ENCODE measurements at places on chromosomes 11 and 22.
A peak's percentile ranks its signal among the peaks of the same experiment; 100 is the strongest.

DNA sequence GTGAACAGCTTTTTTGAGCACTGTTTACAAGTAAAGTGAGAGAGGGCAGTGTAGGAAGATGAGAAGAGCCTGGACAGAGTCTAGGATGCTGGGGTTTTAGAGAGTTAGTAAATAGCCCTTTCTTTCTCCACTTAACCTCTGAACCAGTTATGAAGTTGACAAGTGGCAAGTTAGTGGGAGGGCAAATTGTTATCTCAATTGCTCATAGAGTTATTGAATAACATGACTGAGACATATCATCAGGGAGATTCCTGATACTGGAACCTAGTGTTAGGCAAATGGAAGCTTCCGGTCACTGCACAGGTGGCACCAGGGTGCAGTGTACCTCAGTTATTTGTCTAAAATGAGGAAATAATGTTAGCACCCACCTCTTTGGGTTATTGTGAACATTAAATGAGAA, 57.8 kb upstream of the PTPN5 start:
- DNase-seq, result no peak

GRCh38 chr11:72642884-72643522, 31.2 kb downstream of the PDE2A start:
- DNase-seq, result peak; percentile 50

DNA sequence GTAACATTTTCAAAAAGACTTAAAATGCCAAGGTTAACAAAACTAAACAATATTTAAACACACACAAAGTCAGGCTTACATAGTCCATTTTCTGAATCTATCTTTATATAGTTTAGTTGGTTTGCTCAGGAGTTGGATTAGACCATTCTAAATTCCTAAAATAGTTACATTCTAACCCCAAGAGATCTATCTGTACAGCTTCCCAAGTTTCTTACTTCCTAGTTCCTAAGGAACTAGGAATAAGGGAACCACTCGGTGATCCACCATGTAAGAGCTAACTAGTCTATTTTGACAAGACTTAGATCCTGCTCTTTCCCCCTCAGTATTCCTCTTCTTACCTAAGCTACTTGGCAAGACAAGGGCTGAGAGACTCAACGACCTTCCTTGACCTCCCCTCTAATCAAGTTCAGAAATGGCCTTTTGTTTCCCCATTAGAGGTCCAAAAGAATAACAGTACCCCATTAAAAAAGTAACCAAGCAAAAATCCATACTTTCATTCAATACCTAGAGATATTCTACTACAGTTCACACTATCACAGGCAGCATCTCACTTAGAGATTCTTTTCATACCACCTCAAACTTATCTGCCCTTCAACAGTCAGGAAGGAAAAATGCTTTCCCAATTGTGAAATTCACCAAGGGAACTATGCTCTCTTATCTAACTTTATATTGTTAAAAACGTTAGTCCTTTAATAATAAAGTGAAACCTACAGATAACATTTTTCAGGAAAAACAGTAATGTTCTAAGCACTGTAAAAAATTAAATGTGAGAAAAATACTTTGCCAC, 253.1 kb downstream of the TTC28 start:
- DNase-seq, result no peak

- no peak for DNase-seq
Measured at GRCh38 chr11:2520736-2521035, 75.9 kb downstream of the KCNQ1 start.

GRCh38 chr11:45993531-45994001, 71.1 kb downstream of the LARGE2 start:
- no peak for DNase-seq

DNA sequence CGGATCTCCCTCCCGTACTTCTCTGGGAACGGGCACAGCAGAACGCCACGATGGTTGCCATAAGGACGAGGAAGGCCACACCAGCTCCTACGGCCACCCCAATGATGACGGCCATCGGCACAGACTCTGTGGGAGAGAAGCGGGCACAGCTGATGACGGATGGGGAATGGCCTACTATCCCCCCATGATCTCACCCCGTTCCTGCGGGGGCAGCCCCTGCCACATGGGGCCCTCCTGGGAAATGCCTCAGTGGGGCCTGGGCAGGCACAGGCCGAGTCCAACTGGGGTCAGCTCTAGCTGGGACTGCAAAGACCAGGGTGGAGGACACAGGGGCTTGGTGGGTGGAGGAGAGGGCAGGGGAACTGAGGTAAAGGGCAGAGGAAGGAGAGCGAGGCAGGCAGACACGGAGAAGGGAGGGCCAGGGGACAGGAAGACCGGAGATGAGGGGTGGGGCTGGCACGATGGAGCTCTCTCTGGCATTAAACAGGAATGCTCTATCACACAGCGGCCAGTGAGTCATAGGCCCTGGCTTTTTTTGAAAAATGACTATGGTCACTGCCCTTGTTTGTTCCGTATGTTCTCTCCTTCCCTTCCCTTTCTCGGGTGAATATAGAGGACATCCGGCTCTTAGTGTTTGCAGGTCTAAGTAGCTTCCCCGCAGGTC, 76.0 kb downstream of the ST3GAL4 start:
- no peak for DNase-seq

- DNase-seq, result no peak
Measured at GRCh38 chr11:113281052-113281725, 33.2 kb upstream of the TTC12 start.

DNA sequence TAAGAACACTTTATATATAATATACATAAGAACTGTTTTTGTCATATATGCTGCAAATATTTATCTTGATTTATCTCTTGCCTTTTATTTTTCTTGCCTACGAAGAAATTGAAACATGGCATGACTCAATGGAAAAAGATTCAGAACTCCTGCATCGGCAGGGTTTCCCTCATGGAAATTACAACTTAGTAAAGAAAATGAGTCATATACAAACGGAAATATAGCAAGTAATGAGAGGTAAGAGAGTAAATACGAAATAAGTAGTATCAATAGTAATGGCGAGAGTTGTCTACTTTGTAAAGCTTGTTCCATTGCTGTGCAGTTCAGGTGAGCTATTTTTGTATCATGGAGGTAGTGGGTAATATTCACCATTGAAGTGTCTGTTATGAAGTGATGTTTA, 350.4 kb downstream of the DDX10 start:
- DNase-seq, result no peak

DNA sequence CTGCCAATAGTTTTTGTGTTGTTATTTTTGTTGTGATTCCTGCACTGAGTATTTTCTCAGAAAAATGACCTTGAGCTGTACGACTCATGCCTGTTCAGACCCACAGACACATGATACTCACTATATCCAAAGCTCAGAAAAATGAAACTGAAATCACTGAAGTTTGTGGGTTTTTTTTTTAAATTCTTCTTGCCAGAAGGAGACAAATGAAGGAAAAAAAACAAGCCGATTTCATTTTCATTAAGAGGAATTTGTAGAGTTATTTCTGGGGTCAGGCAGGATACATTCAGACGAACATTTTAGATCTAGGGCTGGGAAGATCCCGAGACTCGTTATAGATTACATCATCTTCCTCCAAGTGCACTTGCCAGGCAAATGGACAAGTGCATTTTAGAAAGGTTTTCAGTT, 60.4 kb downstream of the BMAL1 start:
- no peak for DNase-seq

DNA sequence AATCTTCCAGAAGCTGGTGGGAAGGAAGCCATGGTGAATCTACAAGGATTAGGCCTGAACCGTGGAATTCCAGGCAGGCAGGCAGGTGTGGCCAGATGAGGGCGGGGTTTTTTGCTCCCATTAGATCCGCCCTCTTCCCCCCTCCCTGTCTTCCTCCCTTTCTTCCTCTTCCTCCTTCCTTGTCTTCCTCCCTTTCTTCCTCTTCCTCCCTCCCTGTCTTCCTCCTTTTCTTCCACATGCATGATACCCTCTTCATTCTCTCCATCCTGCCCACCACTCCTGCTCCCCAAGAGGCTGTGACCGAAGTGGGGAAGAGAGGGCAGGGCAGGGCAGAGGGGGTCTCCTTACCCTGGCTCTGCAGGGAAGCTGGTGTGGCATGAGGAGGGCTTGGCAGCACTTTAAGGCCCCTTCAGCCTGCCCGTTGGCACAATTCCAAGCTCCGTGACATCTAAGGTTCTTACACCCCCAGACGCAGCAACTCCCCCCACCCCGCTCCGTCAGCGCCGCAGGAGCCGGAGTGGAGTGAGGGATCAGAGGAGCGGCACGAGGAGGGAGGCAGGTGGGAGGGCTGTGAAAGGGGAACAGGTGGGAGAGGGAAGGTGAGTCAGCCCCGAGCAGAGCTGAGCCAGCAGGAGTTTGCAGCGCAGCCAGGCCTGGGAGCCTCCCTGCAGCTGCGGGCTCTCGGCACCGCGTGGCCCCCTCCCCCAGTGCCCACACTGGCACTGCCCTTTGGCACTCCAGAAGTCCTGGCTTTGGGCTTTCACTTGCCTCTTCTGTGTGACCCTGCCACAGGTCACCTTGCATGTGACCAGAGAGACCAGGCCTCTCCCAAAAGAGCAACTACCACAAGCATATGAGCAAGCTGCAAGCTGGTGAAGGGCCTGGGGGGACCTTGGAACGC, 32.1 kb downstream of the KCNJ4 start:
- no peak for DNase-seq

DNA sequence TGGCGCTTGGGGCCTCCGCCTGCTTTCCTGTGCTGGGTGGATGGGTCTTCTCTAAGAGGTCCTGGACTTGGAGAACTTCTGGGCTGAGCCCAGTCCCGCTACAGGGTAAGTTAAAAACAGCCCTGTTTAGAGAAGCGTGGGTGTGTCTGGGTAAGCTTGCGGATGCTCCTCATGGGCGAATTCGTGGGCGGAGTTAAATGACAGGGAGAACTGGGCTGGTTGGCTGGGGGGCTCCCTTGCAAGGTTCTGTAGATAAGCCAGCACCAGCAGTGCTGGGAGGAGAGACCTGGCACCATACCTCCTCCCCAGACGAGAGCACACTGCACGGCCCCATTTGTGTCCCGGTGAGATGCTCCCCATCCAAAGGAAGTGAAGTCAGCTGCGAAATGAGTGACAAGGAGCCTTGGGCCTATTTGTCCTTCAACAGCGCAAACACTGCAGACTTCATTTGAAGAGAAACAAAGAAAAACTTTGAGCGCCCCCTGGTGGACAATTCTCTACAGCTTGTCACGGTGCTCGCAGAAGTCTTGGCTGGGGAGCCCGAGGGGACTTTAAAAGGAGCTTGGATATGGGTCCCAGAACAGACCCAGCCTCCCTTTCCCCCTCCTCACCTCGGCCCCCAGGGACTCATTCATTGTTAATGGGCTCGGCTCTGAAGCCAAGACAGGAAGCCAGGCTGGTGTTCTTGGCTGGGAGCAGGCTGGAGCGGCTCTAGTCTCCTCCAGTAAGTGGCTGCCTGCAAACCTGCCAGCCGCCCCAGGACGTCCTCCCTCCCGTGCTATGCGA, 39.5 kb downstream of the TP53I11 start:
- peak; percentile 76 for DNase-seq

DNA sequence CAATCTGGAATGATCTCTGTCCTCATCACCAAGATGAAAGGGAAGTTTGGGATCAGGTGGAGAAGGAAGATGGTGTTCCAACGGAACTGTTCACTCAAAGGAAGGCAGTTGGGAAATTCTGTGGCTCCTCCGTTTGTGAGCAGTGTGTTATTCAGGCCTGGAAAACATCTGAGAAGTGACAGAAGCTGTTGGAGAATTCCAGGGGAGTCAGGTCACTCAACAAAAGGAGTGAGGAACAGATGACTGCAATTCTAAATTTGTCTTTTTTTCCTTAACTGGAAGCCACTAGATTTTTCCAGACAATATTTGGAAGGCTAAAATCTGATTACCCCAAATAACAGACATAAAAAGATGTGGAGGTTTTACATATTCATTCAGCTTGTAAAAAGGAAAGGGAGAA, 107.8 kb downstream of the CD44 start:
- no peak for DNase-seq

- peak; percentile 26 for DNase-seq
Measured at GRCh38 chr11:63813563-63814382, 517 bp downstream of the SPINDOC start.

DNA sequence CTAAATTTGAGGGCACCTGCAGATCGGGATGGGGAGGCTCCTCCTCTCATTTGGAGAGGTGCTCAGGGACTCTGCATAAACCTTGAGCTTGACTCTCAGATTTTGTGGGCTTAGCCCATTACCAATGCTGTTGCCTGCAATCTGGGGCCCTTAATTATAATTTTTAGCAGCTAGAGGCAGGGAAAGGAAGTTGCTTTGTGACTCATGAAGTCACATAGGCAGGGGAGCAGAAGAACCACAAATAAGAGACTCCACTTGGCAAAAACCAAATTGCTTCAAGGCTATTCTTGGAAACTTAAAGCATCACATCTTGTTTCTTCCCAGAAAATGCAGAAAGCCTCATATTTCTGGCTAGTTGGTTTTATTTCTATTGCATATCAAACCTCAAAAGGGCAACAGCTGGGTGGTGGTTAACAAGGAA, 46.9 kb downstream of the MICAL2 start:
- no peak for DNase-seq

DNA sequence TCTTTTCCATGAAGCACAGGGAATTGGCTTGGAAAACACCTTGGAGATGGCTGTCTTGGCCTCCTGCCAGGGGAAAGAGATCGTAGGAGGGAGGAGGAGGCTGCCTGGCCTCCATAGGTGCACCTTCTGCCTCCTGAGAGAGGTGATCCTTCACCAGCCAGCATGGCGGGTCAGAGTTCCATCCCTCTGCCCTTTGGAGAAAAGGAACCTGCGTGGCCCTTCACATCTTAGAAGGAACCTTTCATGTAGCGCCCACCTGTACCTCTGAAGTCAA, 58.2 kb upstream of the DRD2 start:
- DNase-seq, result no peak

DNA sequence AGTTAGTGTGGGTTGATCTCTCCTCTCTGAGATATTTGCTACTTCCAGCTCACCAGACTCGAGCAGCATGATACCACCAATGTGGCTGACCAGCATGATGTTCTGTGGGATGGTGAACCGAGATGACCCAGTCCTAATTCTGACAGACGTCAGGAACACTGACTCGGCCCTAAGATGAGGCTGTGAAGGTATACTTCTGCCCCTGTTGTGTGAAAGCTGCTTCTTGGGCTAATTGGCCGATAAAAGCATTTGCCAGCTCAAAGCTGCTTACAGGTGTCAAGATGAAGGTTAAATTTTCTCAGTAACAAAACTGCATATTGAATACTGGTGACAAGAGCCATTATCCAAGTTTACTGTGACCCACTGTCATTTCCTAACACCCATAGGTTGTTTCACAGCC, 151.4 kb downstream of the BRD1 start:
- no peak for DNase-seq

Measured in stimulated activated naive CD4-positive, alpha-beta T cell treated with Interleukin-2 at 50 U/mL for 16 hours (primary cell).